ENCODE measurements at places on chromosomes 4 and X. TPM values are rescaled to one million over a fixed set of nuclear protein-coding genes. Genes with fewer than 3 reads are reported as not detected.

DNA sequence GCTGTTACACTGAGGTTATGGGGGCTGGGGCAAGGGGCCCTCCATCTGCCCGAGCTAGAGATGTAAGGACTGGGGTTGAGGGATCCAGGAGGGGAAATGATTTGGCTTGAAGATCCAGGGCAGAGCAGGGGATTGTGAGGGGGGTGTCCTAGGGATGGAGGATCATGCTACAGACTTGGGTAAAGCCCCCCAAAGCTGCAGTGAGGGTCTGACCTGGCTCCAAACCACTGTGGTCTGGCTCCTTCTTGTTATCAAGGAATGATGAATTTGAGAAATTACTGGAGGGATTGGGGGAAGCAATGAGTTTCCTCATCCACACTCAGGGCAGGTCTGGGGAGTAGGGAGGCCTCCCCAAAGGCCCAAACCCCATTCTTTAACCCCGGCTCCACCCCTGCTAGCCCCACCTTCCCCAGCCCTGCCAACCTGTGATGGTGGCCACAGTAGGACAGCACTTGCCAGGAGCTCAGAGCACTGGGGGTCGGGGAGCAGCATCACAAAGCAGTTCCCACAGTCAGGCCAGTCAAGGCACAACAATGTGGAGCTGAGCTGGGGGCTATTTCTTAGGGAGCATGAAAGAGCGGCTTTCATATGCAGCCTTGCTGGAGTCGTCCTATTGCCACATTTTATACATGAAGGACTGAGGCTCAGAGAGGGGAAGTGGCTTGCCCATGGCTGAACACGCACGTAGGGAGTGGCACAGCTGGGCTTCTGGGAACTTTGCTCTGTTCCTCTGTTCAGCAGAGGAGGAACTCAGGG, 165.5 kb downstream of the EFNB1 start:
- no peak for DNase-seq

DNA sequence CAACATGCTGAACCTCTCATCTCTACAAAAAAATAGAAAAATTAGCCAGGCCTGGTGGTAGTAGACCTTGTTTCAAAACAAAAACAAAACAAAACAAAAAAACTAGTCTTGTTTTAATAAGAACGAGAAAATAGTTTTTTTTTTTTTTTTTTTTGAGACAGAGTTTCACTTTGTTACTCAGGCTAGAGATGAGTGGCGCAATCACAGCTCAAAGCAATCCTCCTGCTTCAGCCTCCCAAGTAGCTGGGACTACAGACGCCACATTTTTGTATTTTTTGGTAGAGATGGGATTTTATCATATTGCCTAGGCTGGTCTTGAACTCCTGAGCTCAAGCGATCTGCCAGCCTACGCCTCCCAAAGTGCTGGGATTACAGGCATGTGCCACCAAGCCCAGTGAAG, 47.7 kb upstream of the UGDH start:
- no peak for DNase-seq

Gene CXCL8
- polyA plus RNA-seq = 0.35 TPM

DNA sequence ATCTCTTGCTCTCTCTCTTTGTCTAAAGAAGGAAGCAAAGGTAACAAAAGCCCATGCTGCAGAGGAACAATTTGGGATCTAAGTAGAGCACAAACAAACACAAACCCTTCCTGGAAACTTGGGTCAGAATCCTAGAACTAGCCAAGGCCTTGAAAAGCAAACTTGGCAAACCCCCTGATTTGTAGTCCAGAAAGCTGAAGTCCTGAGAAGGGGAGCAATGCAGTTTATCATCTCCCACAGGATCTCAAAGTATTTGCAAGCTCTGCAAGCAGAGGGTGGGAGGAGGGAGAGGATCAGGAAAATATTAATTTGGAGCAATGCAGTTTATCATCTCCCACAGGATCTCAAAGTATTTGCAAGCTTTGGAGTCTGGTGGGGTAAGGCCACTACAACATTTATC, 379.5 kb upstream of the FGF13 start:
- no peak for DNase-seq

Gene ZNF157
- polyA plus RNA-seq = 1.2 TPM

DNA sequence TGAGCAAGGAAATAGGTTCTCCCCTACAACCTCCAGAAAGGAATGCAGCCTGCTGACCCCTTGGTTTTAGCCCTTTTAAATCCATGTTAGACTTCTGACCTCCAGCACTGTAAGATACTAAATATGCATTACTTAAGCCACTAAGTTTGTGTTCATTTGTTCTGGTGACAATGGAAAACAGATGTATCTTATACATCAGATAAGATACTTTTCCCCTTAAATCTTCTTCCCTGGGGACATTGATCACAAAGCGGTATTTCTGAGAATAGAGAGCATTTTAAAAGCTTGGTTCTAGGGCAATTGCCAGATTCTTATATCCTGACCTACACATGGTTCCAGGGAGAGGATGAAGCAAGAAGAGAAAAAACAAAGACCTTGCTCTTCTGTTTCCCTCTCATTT, 6.5 kb upstream of the TMEM184C start:
- DNase-seq = no peak

DNA sequence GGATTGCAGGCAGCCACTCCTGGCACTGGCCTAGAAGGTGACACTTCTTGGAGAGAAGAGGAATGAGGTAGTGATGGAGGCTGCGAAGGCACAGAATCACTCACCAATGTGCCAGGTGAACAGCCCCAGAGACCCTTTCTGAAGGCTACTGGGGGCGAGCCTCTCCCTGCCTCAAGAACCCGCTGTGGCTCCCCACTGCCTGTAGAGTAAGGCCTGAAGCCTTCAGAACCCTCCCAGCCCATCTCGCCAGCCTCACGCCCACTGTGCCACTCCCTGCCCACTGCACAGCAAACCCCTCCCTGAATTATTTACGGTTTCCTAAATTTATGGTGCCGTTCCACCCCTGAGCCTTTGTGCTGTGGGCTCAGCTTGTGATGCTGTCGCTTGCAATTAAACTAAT, 24.2 kb upstream of the SORCS2 start:
- DNase-seq = no peak

DNA sequence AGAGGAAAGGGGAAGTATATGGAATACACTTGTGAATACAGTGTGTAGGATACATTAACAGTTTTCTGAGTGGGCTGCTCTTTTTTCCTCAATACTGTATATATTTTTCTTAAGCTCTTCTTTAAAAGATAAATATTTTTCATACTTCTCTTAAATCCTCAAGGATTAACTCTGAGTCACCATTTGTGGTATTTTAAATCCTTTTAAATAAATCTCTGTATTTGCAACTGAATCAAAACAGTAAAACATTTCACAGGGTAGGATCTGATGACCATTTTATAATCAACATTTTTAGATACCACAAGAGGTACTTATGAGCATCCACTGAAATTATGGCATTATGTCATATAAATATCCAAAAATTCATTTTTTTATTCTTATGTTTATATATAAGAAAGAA, 87.6 kb downstream of the GAB1 start:
- no peak for DNase-seq

Gene MAPK10
- 53.5 TPM for polyA plus RNA-seq

DNA sequence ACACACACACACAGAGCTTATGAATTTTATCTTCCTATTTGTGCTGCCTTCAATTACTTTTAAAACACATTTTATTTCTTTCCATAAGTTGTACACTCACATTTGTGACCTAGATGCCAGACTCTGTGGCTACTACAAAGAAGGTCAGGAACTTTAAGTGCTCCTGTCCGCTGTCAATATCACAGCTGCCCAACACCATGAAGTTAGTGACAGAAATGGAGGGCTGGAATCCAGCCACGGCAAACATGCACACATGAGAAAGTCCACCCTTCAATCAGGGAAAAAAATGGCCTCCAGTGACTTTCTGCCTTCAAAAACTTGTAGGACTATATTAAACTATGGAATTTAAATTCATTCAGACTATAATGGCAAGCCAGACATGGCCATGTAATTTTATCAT, 334.4 kb upstream of the FSTL5 start:
- no peak for DNase-seq

GRCh38 chr4:60344908-60345307, 855.2 kb upstream of the ADGRL3 start:
- DNase-seq = no peak

DNA sequence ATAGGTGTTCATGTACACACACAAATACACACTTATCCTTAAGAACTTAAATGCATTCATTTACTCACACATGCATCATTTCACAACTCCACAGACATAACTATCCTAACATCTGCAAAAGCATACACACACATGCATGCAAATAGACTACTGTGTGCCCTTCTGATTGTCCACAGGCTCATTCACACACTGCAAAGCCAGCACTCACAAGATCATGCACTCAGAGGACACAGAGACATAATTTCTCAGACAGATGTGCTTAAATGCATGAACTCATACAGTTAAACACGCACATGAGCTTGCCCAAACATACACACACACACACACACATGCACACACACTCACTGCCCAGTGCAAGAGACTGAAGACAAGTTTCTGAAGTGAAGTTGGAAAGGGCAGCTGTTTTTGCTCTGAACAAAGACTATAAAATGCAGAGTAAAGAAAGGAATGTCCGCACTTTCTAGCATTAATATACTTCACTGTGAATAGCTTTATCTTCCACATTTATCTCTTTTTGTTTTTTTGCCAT, 1018.0 kb upstream of the HS3ST1 start:
- DNase-seq = peak; percentile 7

DNA sequence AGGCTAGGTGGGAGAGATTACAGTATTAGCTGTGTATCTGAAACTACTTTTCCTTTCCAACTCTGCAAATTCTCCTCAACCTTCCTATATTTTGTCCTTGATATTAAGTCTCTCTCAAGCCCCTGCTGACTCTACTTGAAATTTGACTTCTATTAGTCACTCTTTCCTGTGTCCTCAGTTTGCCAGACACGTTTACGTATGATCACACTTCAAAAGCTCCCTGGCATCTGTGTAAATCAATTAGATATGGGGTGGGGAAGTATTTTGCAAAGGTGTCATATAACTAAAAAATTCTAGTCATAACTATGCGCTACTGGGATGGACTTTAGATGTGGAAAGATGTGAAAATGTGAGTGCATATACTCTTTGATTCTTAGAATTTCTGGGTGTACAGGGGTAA, 67.4 kb upstream of the ARHGAP24 start:
- no peak for DNase-seq

Gene GPRIN3
- 6.5 TPM for polyA plus RNA-seq

DNA sequence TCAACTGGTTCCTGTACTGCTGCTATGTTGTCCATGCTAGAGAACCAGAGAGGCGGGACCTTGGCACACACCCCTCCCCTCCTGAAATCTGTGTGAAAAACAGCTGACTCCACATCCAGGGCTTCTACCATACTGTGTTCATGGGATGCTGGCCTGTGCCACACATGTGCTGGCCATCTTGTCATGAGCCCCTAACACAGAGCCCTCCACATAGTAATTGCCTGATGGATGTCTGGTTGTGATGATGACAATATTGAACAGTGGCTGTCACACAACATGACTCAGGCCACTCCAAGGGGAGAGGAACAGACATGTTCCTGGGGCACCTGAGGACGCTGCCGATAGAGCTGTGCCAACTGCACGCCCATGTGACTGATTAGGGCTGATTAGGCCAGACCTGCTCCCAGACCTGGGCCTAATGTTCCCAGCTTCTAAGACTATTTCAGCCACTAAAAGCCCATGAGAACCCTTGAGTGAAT, 13.1 kb downstream of the SLC25A5 start:
- DNase-seq = no peak

DNA sequence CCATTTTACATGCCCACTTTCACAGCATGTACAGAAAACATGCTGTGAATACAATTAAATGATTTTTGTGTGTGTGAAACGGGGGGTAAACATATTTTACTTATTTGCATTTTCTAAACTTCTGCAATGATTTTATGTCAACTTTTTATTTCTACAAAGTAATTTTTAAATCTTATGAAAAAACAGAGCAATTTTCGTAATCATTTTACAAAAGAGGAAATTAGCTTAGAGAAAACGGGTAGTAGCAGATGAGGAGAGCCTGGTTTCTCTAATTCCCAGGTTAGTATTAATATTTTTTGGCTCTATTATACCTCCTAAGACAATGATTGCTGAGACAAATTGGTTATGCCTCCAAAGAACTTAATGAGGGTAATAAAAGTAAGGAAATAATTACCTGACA, 3.2 kb downstream of the TKTL2 start:
- DNase-seq = no peak

GRCh38 chr4:159272273-159273140, 169.6 kb downstream of the RAPGEF2 start:
- peak; percentile 14 for DNase-seq

DNA sequence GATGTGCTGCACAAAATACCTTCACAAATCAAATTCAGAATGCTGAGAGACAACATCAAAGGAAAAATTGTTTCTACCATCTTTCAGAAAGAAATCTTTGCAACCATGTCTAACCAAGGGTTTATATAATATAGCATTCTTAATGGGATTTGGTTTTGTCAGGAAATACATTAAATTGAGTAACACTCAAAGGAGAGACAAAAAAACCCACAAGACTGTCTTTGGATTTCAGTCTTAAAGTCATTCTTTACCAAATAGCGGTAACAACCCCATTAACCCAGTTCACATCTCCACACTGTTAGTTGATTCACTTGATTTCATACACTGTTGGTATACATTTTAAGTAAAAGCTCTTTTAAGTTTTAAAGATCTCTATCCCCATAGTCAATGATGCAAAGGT, 145.7 kb upstream of the EDNRA start:
- no peak for DNase-seq

Gene LIMCH1
- polyA plus RNA-seq = 108 TPM

Gene GNL3L
- 14.2 TPM for polyA plus RNA-seq
